ENCODE measurements at places on chromosomes 6 and 20. TPM values are rescaled to one million over a fixed set of nuclear protein-coding genes. Genes with fewer than 3 reads are reported as not detected.

GRCh38 chr20:17843246-17844132 lies 125.1 kb downstream of the SNX5 start:
- H3K27me3 ChIP-seq = no peaks in the 10 kb centered on the region
- no peak overlapping the region for H3K4me3 ChIP-seq
- H3K4me1 ChIP-seq = peaks cover 2% of the 10 kb centered on the region
- no peaks in the 10 kb centered on the region for H3K36me3 ChIP-seq
- H3K27ac ChIP-seq = no peak overlapping the region

- H3K36me3 ChIP-seq = peaks cover 6% of the 10 kb centered on the region
- peaks cover 70% of the 10 kb centered on the region for H3K4me1 ChIP-seq
- no peaks in the 10 kb centered on the region for H3K27me3 ChIP-seq
Measured at GRCh38 chr6:37988696-37989095, 169.2 kb downstream of the ZFAND3 start.

- H3K27me3 ChIP-seq = no peaks in the 10 kb centered on the region
- H3K36me3 ChIP-seq = no peaks in the 10 kb centered on the region
- no peak for DNase-seq
- peaks cover 28% of the 10 kb centered on the region for H3K4me1 ChIP-seq
- H3K27ac ChIP-seq = peak overlapping the region; percentile 25
- no peak overlapping the region for H3K4me3 ChIP-seq
Measured at GRCh38 chr6:14863902-14864850, 381.7 kb upstream of the JARID2 start.

DNA sequence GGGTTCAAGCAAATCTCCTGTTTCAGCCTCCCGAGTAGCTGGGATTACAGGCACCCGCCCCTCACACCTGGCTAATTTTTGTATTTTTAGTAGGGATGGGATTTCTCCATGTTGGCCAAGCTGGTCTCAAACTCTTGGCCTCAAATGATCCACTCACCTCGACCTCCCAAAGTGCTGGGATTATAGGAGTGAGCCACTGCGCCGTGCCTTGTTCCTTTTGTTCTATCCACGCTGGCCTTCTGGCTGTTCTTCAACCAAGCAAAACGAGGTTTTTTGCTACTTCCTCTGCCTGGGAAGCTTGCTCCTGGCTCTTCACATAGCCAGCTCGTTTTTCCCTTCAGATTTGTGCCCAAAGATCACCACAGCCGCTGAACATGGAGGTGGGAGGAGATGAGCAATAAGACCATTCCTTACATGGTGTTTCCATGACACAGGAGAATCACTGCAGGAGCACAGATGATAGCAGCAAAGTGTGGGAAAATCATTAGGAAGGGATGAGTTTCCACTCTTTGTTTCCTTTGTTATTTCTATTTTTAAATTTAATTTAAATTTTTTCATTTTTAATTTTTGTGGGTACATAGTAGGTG lies 201.0 kb upstream of the ZNF217 start:
- H3K27me3 ChIP-seq = no peaks in the 10 kb centered on the region
- DNase-seq = no peak
- no peak overlapping the region for H3K27ac ChIP-seq
- H3K36me3 ChIP-seq = no peaks in the 10 kb centered on the region

- H3K4me3 ChIP-seq = no peak overlapping the region
- no peaks in the 10 kb centered on the region for H3K4me1 ChIP-seq
- H3K27me3 ChIP-seq = no peaks in the 10 kb centered on the region
Measured at GRCh38 chr6:165448210-165448609, 138.8 kb upstream of the C6orf118 start.

GRCh38 chr20:49097159-49097558 lies 51.0 kb downstream of the CSE1L start:
- H3K36me3 ChIP-seq = peaks cover 48% of the 10 kb centered on the region
- H3K4me1 ChIP-seq = peaks cover 11% of the 10 kb centered on the region
- H3K27me3 ChIP-seq = no peaks in the 10 kb centered on the region
- no peak for DNase-seq
- H3K4me3 ChIP-seq = no peak overlapping the region

GRCh38 chr6:5729813-5730517 lies 276.8 kb downstream of the NRN1 start:
- H3K36me3 ChIP-seq = peaks cover 3% of the 10 kb centered on the region
- DNase-seq = no peak

- peaks cover 33% of the 10 kb centered on the region for H3K27me3 ChIP-seq
- no peaks in the 10 kb centered on the region for H3K36me3 ChIP-seq
- no peak for DNase-seq
- H3K27ac ChIP-seq = no peak overlapping the region
Measured at GRCh38 chr6:46586906-46587305, 65.7 kb downstream of the CYP39A1 start.

- H3K27me3 ChIP-seq = peaks cover 63% of the 10 kb centered on the region
- H3K4me3 ChIP-seq = no peak overlapping the region
- peaks cover 29% of the 10 kb centered on the region for H3K4me1 ChIP-seq
- H3K27ac ChIP-seq = no peak overlapping the region
Measured at GRCh38 chr6:22149096-22149495, 147.7 kb downstream of the PRL start.

- peak overlapping the region; percentile 100 for H3K27ac ChIP-seq
- H3K27me3 ChIP-seq = peaks cover 5% of the 10 kb centered on the region
- peaks cover 60% of the 10 kb centered on the region for H3K36me3 ChIP-seq
- peak overlapping the region; percentile 100 for H3K4me3 ChIP-seq
- no peak for DNase-seq
- peaks cover 46% of the 10 kb centered on the region for H3K4me1 ChIP-seq
Measured at GRCh38 chr6:24718449-24719124, 367 bp downstream of the C6orf62 start.

GRCh38 chr20:19022791-19023448 lies 189.5 kb upstream of the SLC24A3 start:
- H3K4me3 ChIP-seq = no peak overlapping the region
- H3K36me3 ChIP-seq = no peaks in the 10 kb centered on the region
- peaks cover 5% of the 10 kb centered on the region for H3K27me3 ChIP-seq

- H3K27me3 ChIP-seq = no peaks in the 10 kb centered on the region
- H3K27ac ChIP-seq = peak overlapping the region; percentile 98
- peaks cover 97% of the 10 kb centered on the region for H3K4me1 ChIP-seq
- H3K4me3 ChIP-seq = no peak overlapping the region
- H3K36me3 ChIP-seq = peaks cover 64% of the 10 kb centered on the region
Measured at GRCh38 chr6:111809264-111809663, 64.0 kb downstream of the FYN start.

DNA sequence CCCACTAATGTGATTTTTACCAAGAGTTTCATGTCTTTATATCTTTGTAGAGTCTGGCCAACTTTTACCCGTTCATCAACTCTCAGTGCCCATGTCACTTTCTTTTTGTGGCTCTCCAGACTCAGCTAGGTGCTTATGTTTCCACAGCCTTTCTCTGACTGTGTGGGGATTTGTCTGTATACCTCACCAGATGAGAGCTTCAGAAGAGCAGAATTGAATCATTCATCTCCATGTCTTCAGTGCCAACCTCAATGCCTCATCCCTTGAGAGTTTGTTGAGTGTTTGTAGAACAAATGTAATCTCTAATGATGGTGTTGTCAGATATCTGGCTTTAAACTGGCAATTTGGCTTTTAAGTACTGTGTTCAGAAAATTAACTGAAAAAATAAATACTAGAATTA lies 16.8 kb upstream of the CCN2 start:
- no peak for DNase-seq
- H3K27me3 ChIP-seq = peaks cover 9% of the 10 kb centered on the region
- no peak overlapping the region for H3K27ac ChIP-seq
- no peaks in the 10 kb centered on the region for H3K36me3 ChIP-seq

DNA sequence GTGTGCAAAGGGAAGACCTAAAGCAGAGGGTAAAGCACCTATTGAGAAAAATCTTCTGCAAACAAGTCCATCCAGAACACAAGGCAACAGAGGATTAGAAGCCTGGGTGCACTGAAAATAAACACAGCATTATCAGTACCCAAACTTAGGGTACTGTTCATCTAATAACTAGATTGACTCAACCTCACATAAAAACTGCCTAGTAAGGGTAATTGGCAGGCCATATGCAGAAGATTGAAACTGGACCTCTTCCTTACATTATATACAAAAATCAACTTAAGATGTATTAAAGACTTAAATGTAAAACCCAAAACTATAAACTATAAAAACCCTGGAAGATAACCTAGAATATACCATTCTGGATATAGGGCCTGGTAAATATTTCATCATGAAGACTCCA lies 91.2 kb upstream of the SIRPG start:
- no peaks in the 10 kb centered on the region for H3K27me3 ChIP-seq
- DNase-seq = no peak
- no peaks in the 10 kb centered on the region for H3K4me1 ChIP-seq
- no peak overlapping the region for H3K4me3 ChIP-seq

GRCh38 chr6:25176466-25176865 lies 102.7 kb upstream of the CARMIL1 start:
- no peak for DNase-seq
- H3K27ac ChIP-seq = no peak overlapping the region
- peaks cover 2% of the 10 kb centered on the region for H3K36me3 ChIP-seq
- peaks cover 4% of the 10 kb centered on the region for H3K27me3 ChIP-seq

- no peak overlapping the region for H3K27ac ChIP-seq
- peaks cover 17% of the 10 kb centered on the region for H3K4me1 ChIP-seq
- peaks cover 87% of the 10 kb centered on the region for H3K27me3 ChIP-seq
- no peak overlapping the region for H3K4me3 ChIP-seq
Measured at GRCh38 chr6:2543321-2543720, 207.4 kb downstream of the MYLK4 start.

- DNase-seq = no peak
- H3K36me3 ChIP-seq = no peaks in the 10 kb centered on the region
- no peak overlapping the region for H3K4me3 ChIP-seq
- no peak overlapping the region for H3K27ac ChIP-seq
- H3K4me1 ChIP-seq = no peaks in the 10 kb centered on the region
Measured at GRCh38 chr20:8353512-8353911, 221.4 kb downstream of the PLCB1 start.

DNA sequence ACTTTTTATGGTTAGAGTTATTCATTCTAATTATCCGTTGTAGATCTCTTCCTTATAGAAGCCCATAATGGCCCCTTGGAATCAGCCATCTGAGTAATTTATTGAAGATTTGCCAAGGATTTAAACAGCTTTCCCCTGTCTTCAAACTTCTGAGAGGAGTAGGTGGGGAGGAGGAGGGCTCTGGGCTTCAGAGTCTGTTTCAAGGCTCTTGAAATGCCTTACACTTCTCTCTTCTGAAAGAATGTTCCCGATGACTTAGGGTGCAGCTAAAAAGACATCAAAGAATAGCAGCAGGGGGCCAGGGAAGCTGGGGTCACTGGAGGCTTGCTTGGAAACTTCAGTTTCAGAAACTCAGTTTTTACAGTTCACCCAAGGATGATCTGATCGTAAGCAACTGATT lies 165.3 kb downstream of the ZDHHC14 start:
- H3K36me3 ChIP-seq = peaks cover 19% of the 10 kb centered on the region
- no peak overlapping the region for H3K4me3 ChIP-seq

GRCh38 chr20:33372993-33373441 lies 28.3 kb downstream of the CDK5RAP1 start:
- H3K27me3 ChIP-seq = no peaks in the 10 kb centered on the region
- H3K4me1 ChIP-seq = peaks cover 10% of the 10 kb centered on the region
- peak overlapping the region; percentile 43 for H3K27ac ChIP-seq
- peaks cover 17% of the 10 kb centered on the region for H3K36me3 ChIP-seq

DNA sequence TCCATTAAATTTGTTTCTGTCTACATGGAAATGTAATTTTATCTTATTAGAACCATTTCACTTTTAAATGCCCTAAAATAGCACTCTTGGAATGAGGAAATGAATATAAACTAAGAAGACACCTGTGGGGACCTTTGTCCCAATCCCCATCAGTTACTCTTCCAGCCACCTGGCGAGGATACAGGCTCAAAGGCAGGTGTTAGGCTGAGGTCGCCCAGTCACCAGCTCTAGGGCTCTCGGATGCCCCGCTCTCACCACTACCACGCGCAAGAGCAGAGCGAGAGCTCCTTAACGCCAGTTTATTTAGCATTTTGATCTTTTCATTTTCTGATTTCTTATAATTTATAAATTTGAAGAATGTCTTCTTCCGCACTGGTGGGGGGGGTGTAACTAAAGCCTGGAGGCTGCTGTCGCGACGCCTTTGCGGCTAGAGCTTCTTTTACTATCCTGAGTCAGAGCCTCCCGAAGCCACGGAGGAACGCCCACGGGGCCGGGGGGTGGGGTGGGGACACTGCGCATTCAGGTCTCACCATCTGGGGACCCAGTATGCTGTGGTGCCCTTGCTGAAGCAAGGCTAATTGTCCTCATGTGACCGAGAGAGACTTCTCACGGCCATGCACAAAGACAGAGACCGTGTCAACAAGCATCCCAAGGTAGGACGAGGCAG lies 38.7 kb upstream of the AFDN start:
- H3K27ac ChIP-seq = no peak overlapping the region
- no peak overlapping the region for H3K4me3 ChIP-seq
- H3K36me3 ChIP-seq = no peaks in the 10 kb centered on the region
- no peaks in the 10 kb centered on the region for H3K4me1 ChIP-seq
- peaks cover 16% of the 10 kb centered on the region for H3K27me3 ChIP-seq
- no peak for DNase-seq

GRCh38 chr6:128574402-128574801 lies 54.0 kb upstream of the PTPRK start:
- no peak for DNase-seq
- H3K27ac ChIP-seq = no peak overlapping the region
- peaks cover 10% of the 10 kb centered on the region for H3K27me3 ChIP-seq
- no peak overlapping the region for H3K4me3 ChIP-seq
- peaks cover 12% of the 10 kb centered on the region for H3K4me1 ChIP-seq
- H3K36me3 ChIP-seq = no peaks in the 10 kb centered on the region

- H3K27me3 ChIP-seq = peaks cover 20% of the 10 kb centered on the region
- no peak for DNase-seq
- H3K36me3 ChIP-seq = no peaks in the 10 kb centered on the region
- no peak overlapping the region for H3K4me3 ChIP-seq
- no peak overlapping the region for H3K27ac ChIP-seq
- H3K4me1 ChIP-seq = peaks cover 22% of the 10 kb centered on the region
Measured at GRCh38 chr20:50347284-50348063, 156.8 kb downstream of the CEBPB start.

DNA sequence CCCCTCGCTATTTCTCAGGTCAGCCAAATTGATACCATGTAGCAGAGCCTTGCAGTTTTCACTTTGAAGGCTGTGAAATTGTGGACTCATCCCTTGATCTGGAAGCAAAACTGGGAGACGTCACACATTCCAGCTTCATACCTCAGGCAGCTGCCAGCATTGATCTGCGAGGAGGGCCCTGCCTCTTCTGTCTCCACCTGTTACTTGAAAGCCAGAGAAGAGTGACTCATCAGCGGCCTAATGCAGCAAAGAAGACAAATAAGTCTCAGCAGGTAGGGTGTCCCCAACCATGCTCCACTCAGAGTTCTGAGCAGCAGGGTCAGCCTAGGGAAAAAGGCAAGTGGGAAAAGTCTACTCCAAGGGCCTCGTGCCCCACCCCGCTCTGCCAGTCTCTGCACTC lies 69.4 kb upstream of the BMP2 start:
- no peaks in the 10 kb centered on the region for H3K36me3 ChIP-seq
- H3K4me3 ChIP-seq = no peak overlapping the region
- no peaks in the 10 kb centered on the region for H3K27me3 ChIP-seq

The SMIM29 gene
- 14.2 TPM for total RNA-seq

The ANGPT4 gene
- not detected for total RNA-seq

The SYNDIG1 gene
- not detected for total RNA-seq

The PXMP4 gene
- total RNA-seq = 7.3 TPM

The SOBP gene
- total RNA-seq = 2.1 TPM

The NQO2 gene
- total RNA-seq = 13.7 TPM

The NRSN1 gene
- not detected for total RNA-seq

The FAM8A1 gene
- total RNA-seq = 3.8 TPM

The C20orf144 gene
- 0.10 TPM for total RNA-seq

The SLC32A1 gene
- not detected for total RNA-seq
